ENCODE measurements at places on chromosomes 2 and 18.

DNA sequence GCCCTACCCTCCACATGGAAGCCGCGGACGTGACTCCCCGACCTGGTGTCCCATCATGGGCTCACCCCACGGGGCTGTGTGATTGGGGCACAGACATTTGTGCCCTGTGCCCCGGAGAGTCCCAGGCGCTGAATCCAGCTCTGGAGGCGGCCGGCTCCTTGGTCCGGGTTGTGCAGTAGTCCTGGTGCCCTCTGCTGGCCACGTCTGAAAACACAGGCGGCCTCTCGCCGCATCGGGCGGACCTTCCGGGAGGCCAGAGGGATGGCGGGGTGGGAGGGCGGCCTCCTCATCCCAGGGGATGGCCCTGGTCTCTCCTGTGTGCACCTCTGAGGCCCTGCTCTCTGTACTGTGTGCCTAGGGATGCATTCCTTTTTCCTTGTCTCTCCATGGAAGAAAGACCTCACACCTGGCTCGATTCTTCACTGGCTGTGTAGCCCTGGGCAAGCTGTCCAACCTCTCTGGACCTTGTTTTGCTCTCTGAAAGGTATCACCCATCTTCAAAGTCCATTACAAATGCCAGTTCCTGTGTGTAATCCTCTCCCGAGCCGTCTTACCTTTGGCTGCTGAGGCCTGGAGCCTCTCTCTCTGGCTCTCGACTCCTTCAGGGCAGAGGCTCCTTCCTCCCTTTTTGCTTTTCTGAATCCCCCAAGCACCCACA lies 27.6 kb downstream of the CELF4 start:
- no peak for DNase-seq

- DNase-seq: no peak
These were observed 269.3 kb downstream of the HDAC4 start for GRCh38 chr2:239131521-239131920.

DNA sequence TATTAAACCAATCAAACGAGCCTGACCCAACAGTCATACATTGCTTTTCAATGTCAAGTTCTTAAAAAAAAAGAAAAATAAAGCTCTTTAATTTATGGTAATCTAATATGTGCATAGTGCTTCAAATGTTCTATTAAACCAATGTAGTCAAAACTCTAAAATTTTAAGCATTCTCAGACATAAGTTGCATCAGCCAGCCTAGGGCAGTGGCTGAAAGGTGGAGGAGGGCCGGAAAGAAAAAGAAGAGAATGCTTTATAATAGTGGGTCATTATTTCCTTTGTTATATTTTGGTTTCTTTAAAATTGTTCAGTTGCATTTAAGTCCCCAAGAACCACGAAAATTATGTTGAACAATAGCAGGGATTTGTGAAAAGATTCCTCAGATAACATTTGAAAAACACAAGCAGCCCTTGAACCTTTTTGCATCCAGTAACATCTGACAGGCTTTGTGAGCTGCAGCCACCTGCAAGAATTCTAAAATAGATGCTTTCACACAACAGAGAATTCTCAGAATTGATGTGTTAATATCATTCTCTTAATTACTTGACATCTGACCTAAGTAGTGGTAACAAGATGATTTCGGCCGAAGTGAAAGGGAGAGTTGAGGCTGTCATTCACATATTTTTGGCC lies 252.1 kb downstream of the CDCA7 start:
- DNase-seq: no peak

DNA sequence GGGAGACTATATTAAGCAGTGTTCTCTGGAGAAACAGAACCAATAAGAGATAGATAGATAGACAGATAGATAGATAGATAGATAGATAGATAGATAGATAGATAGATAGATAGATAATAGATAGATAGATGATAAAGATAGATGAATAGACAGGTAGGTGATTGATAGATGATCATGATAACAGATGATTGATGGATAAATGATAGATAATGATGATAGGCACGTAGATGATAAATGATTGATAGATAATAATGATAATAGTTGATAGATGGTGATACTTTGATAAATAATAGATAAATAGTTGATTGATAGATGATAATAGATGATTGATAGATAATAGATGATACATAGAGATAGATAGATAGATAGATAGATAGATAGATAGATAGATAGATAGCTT lies 48.5 kb downstream of the BOD1L2 start:
- no peak for DNase-seq

DNA sequence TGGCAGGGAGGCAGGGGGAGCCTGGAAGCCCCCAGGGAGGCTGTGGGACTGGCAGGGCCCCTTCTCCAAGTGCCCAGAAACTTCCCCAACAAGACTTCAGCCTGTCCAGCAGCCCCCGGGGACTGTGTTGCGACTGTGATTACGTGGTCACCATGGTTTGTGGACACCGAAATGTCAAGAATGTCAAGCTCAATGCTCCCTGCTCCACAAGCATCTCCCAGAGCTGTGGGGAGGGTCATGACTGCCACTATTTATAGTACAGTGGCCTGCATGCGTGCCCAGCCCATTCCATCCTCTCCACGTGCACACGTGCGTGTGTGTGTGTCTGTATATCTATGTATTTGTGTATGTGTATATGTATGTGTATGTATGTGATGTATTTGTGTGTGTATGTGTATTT lies 93.8 kb upstream of the MBOAT2 start:
- DNase-seq: no peak

DNA sequence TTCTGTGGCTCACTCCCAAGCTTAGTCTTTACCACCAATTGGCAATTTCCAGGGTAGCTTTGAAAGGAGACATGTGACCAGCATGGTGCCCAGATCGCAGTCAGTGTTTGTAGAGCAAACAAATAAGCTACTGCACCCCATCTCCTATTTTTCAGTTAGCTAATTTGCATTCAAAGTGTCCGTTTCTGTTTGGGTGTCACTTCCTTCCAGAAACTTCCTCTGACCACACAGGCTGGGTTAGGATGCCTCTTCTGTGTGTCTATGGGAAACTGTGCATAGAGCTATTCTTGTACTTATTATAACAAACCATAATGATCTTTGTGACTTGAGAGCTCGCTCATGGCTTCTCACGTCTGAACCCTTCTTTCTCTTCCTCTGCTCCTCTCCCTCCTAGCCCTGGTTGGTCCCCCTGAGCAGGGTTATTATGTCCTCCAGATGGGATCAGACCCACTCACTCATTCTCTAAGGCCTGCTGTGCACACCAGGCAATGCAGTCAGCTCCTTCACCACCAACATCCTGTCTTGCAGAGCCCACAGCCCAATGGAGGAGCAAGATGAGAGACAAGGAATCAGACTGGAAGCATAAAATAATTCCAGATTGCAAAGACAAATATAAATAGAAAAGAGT lies 101.2 kb upstream of the ALK start:
- no peak for DNase-seq

DNA sequence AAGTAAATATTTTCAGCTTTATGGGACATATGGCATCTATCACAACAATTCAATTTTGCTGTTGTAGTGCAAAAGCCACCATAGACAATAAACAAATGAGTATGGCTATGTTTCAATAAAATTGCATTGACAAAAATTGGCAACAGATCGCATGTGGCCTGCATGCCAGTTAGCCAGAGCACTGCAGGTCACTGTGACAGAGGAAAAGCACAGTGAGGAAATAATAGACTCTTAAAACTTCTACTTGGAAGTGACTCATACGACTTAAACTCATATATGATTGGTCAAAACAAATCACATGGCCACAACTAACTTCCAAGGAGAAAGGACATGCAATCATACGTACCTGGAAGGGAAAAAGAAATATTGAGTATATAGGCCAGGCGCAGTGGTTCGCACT lies 44.4 kb downstream of the EXOC6B start:
- no peak for DNase-seq

- DNase-seq: no peak
These were observed 5.9 kb downstream of the GALR1 start for GRCh38 chr18:77255426-77256105.

DNA sequence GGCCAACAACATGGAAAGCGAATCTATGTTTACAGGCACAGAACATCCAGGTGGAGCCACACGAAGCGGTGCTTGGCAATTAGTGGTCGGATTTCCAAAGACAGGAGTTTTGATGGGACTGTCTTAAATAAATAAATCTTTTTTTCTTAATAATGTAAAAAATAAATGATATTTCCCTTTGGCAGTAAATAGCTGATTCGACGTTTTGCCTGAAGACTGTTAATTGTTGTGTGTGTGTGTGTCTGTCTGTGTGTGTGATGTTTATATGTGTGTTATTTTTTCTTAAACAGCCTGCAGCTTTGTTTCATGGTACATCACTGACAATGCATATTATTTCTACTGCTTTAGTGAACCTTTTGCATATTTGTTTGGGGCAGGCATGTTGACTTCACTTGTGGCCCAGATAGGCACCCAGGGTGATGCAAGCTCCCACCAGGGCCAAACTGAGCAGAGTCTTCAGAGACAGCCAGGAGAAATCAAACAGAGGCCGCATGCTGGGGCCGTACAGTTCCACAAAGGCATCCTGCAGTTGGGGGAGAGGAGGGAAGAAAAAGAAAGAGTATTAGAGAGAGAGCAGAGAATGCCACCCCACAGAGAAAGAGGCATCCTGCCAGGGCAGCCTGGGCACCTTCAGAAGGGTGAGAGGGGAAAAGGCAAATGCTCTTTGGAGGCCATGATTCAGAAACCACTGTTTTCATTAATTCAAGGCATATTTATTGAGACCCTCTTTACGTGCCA lies 191.2 kb downstream of the BCL2 start:
- no peak for DNase-seq

GRCh38 chr18:75111760-75112159 lies 97.2 kb downstream of the PTGR3 start:
- DNase-seq: no peak

DNA sequence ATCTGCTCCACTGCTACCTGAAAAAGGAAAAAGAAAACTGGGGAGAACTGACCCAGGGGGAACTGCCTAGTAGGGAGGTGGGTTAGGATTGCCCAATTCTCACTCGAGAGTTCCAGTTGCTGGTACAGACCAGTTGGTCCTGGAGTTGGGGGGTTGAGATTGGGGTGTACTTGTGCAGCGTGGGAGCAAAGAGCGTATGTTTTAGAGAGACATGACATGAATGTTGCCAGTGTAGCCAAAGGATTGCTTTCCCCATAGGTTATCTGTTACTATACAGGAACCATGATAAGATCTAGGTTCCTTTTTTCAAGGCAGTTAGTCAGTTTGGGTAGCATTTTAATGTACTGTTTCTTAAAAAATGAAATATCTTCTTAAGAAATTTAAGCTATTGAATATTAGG lies 68.6 kb downstream of the APLF start:
- no peak for DNase-seq

DNA sequence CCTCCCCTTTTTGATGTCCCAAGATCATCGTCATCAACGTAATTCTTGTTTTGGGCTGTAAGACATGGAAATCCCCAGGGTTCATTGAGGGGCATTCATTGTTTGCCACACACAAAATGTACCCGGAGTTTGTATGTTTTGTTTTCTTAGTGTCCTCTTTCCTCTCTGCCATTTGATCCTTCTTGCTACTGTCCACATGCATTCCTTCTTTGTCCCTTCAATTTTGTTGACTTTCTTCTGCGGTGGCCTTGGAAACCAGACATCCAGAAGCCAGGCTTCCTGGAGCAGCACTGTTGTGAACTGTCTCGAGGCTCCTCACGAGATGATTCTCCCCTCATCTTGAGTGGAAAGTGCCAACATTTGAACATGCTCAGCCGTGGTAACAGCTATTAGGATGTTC lies 24.8 kb downstream of the IGFBP2 start:
- no peak for DNase-seq

GRCh38 chr2:135096665-135097446 lies 44.8 kb downstream of the RAB3GAP1 start:
- DNase-seq: no peak

DNA sequence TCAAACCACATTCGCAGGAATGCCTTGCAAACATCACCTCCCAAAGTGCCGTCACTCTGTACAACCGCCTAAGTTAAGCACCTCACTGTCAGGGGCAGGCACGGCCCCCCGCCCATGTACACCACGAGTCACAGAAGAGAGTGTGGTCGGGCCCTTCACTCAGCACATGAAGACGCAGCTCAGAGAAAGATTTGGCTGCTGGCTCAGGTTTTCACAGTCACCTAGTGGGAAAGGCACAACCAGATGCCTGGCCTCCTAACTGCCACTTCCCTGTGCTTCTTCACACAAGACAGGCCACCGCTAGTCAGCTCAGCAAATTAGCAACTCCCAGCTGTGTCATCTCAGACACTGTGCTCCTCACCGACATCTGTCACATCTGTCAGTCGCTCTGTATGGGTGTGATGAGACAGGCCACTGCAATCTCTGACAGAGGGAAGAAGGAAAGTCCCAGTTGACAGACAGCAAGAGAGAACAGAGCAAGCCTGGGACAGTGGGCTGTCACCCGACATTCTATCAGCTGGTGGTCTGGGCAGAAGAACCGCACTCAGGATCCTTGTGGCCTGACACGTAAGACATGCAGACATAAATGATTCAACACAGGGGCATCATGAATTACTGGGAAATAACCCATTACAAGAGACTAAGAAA lies 60.8 kb downstream of the CRACDL start:
- DNase-seq: no peak

DNA sequence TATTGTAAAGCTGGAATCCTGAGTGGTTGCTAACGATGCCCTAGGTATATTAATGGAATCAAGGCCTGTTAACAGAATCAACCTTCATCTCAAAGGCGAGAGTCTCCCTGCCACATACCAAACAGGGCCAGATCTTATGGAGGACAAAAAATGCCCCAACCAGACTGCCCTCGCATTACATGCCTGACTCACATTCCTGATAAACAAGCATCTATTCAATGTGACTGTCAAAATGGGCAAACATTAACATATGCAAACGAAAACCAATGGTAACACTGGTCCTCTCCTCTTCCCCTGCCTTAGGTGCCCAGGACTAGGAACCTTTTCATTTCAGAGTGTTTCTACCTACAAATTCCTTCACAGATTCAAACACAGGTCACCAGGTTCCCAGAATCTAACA lies 83.4 kb downstream of the COL6A3 start:
- no peak for DNase-seq

- no peak for DNase-seq
These were observed 12.2 kb downstream of the DOK1 start for GRCh38 chr2:74566754-74567085.

DNA sequence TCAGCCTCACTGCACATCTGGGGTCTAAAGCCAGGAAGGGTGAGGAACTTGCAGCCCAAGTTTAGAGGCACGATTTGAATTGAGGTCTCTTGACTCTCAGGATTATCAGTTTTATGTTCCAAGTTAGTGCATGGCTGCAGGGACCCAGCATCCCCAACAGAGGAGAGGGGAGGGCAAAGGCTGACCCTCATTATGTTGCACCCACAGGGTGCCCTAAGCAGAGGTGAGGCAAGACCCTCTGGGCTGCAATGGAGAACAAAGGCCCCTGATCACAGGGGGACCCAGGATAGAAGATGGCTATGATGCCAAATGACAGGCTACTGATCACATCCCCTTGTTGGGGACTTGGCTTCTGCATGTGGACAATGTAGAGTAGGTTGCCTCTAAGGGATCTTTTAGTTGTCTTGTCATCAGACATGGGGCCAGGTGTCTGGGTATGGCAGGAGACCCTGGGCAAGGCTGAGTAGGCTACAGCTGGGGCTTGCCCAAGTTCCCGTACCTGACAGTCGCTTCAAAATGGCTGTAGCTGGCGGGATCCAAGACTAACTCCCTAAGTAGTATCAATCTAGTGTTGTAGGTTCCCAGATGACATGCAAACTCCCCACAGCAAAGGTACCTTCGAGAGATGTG lies 4.5 kb upstream of the GDF7 start:
- DNase-seq: no peak

GRCh38 chr2:239819974-239820555 lies 205.1 kb downstream of the NDUFA10 start:
- DNase-seq: no peak
